SJSA1 (cell line): ENCODE measurements at places on chromosomes 3 and 15.

- DNase-seq, result peak; percentile 6
These were observed 20.1 kb upstream of the GOLGA6L2 start for GRCh38 chr15:23467110-23467600.

DNA sequence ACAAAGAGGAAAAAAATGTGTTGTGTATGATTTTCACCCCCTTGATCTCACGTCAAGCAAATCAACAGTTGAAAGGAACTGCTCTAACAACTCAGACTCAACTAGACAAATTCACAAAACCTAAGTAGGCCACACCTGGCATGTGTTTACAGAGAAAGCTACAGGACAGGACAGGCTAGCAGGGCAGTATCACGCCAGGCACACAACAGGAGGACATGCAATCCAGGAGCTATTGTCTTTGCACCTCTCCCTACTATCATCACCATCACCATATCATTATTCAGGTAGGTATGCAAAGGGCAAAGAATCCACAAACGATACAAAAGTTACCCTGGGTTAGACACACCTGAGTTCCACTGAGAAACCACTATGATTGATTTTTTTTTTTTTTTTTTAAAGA, 86.4 kb downstream of the TBL1XR1 start:
- DNase-seq, result no peak

- DNase-seq, result no peak
These were observed 38.5 kb upstream of the RASGRP1 start for GRCh38 chr15:38602910-38603670.

DNA sequence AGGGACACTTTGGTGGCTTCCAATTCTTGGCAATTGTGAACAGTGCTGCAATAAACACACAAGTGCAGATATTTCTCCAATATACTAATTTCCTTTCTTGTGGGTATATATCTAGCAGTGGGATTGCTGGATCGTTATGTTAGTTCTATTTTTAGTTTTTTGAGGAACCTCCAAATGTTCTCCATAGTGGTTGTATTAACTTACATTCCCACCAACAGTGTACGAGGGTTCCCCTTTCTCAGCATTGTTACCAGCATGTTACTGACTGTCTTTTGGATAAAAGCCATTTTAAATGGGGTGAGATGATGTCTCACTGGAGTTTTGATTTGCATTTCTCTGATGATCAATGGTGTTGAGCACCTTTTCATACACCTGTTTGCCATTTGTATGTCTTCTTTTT, 92.8 kb downstream of the DAPK2 start:
- DNase-seq, result no peak

DNA sequence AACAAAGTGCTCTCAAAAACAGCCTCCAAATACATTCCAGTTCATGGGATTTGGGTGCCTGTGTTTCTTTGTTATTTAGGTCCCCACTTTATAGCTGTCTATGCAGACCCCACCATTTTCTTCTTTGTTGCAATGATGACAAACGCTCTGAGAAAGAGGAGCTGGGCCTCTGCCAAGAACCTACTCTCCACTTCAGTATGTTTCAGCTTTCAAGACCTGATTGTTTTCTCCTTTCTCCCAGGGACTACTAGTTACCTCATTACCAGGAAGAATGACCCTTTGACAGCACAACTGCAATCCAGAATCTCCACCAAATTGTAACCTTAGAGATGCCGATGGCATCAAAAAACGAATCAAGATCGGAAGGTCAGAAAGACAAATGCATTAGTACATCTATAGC, 236.8 kb downstream of the MEIS2 start:
- DNase-seq, result no peak

DNA sequence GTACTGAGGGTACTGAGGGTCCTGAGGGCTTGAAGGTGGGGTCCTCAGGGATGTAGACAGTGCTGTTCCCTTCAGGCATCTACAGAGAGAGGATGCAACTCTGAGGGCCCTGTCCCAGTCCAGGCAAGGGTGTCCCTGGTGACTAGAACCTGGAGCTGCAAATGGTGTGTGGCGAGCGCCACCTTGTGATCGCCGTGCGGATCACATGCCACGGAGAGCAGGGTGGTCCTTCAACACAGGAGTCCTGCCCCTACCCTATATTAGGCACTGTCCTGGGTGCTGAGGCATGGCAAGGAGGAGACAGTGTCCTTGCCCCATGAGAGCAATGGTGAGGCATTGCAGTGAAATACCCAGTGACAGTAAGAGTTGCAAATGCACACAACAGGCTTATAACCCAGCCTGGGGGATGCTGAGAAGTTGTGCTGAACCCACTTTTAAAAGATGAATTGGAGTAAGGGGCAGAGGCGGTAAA, 23.6 kb downstream of the RHCG start:
- peak; percentile 66 for DNase-seq

GRCh38 chr15:59687836-59688235, 1.3 kb downstream of the BNIP2 start:
- peak; percentile 27 for DNase-seq

DNA sequence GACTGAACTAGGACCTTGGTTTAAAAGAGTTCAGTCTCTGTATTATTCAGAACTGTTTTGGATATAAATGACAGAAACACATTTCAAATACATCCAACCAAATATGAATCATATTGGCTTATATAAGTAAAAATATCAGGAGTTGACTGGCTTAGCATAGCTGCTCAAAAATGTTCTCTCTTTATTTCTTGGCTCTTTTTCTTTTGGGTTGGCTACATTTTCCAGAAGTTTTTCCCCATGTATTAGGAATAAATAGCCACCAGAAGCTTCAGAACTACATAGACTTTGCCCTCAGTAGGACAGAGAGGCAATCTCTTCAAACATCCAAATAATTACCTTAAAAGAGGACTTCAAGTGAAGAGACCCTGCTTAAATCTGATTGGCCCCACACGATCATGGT, 32.7 kb downstream of the KCNMB2 start:
- no peak for DNase-seq

- DNase-seq, result no peak
These were observed 63.2 kb upstream of the RASGRP1 start for GRCh38 chr15:38627689-38628277.

DNA sequence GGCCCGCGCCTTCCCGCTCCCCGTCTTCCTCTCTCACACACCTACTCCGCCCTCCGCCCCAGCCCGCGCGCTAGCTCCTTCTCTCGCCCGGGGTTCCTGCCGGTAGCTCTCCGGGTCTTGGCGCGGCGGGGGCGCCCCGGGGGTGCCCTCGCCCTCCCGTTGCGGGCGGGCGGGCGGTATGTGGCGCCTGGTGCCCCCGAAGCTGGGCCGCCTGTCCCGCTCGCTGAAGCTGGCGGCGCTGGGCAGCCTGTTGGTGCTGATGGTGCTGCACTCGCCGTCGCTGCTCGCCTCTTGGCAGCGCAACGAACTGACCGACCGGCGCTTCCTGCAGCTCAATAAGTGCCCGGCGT, 507 bp downstream of the DIPK2A start:
- peak; percentile 74 for DNase-seq

- no peak for DNase-seq
These were observed 12.2 kb downstream of the CHST13 start for GRCh38 chr3:126536126-126536525.

GRCh38 chr3:24174614-24175013, 229.5 kb downstream of the NR1D2 start:
- DNase-seq, result no peak

GRCh38 chr3:196210673-196211556, at the start of gene ZDHHC19:
Gene ZDHHC19, minus strand, starts transcription at chr3:196211400. Its CDS starts 85 bp downstream, at chr3:196211315.
- DNase-seq, result no peak

DNA sequence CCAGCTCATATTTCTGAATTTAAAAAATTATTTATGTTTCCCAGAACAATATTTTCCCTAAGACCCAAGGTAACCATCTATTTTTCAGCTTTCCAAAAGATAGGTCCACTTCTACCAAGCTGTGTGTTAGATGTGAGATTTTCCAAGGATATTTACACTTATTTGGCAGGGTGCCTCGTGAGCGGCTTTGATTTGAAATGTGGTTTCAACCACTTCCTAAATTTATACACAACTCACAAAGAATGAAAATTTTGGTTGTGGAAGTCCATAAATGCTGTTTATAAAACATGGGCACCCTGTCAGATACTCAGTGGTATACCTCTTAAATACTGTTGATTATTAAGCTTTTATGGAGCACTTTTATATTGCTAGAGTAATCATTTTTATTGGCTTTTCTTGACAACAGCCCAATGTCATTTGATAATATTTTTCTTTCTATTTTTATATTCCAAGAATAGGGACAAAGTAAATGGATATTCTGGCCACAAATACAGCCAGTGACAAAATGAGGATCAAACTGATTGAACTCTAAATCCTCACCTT, 57.6 kb downstream of the GAP43 start:
- no peak for DNase-seq

GRCh38 chr15:101723171-101723873, 951 bp downstream of the TARS3 start:
- DNase-seq, result peak; percentile 58

DNA sequence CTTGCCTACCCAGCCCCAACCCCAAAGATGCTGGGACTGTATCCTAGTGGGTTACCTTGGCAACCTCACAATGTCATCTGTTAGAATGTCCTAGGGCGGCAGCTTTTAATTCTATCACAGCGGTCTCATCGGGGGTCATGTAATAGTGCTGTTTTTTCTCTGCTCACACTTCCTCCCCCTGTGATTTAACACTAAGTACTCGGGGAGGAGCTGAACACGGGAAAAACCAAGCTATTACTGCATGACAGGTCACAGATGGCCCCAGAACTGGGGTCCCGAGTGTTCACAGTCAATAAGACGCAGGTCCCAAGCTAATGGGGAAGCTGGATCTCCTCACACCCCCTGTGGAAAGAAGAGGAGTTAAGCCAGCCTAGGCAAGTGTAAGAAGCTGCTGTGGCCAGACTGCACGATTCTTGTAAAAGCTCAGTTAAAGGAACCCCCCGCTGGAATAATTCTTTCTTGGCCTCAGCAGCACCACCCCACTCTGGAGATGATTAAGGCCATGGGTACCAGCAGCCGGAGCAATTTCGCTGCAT, 2.5 kb upstream of the RFTN1 start:
- DNase-seq, result no peak

- no peak for DNase-seq
These were observed 4.8 kb downstream of the DNASE1L3 start for GRCh38 chr3:58205981-58206380.

DNA sequence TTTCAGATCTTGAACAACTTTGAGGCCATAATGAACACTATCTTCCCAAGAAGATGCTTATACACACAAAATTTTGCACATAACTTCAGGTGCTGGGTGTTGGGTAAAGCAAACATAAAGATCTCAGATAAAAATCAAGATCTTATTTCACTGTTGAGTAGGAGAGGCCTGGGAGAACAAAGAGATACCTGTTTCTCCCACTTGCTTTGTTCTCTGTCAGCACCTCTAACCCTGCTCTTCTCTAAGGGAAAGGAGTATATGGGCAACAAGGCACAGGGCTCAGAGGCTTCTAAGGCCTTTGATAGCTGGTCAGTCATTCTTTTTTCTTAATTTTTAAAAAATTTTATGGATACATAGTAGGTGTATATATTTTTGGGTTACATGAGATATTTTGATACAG, 3.6 kb upstream of the GK5 start:
- no peak for DNase-seq
